ENCODE measurements at places on chromosomes 1 and 21.

DNA sequence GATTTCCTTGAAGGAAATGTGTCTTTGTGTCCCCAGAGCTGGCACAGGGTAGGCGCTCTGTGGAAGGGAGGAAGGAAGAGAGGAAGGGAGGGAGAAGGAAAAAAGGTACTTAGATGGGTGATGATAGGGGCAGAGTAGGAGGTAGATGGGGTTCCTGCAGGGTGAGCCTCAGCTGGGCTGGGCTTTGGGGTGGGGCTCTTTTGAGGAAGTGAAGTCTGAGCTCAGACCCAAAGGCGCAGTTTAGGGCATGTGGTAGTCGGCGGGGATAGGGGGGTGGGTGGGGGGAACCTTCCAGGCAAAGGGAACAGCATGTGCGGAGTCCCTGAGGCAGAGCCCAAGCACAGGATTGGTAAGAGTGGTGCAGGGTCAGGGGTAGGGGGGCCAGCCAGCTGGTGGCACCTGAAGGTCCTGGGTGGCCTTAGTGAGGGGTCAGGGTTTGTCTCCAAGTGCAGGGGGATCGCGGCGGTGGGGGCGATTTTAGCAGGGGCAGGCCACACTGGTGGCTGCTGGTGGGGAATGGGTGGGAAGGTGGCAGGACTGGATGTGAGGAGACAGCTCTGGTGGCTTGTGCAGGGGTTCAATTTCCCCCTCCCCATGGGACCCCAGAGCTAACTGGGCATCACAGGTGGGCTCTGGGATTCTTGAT is 8.4 kb upstream of the HTR6 start:
- DNase-seq: no peak

DNA sequence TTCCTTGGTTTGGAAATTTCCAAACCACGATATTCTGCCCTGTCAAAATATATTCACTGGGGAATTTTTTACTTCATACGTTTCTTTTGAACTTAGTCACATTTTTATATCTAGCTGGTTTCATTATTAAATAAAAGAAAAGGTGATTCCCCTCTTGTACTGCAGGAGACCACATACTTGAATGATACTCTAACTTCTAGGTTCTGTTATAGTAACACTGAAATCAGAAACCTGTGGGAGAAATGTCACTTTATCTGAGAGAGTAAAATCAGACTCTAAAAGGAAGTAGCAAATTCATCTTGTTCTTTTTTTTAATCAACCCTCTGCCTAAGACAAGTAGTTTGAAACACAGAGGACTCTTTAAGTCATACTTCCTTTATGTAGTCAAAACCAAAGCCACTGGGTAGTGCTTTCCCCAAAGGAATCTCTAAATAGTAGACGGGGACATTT is 34.4 kb downstream of the MRPL39 start:
- DNase-seq: peak; percentile 88

GRCh38 chr1:162954824-162955223 is 93.8 kb upstream of the CCDC190 start:
- no peak for DNase-seq

GRCh38 chr1:157652859-157653493 is 47.6 kb downstream of the FCRL3 start:
- peak; percentile 3 for DNase-seq

DNA sequence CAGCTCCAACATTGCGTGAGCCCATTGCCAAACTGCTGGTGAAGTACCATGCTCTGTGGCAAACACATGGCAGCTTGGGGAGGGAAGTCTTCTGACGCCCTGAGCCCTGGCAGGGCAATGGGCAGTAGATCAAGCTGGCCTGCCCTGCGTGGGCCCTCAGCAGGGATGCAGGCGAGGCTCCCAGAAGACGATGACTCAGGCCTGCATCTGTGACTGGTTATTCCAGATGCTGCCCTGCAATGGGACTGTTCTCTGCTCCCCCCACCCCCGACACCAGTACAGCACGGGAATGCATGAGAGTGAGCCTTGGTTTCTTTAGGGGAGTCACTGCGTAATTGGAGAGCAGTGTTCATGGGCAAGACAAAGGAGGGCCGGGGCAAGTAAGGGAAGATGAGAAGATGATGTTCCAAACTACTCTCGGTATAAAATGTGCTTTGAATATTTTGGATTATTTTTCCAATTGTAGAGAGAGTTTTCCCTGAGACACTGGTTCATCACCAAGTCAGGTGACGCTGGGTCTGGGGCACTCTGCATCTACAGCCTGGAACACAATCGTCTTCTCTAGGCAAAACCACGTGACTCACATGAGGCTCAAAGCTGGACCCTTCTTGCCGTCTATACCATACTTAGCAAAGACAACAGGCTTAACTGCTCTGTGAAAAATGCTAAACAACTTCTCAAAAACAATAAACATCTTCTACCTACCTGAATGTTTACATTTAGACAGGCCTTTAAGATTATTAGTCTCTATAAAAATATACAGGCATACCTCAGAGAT is 9.0 kb upstream of the C1orf198 start:
- no peak for DNase-seq

- DNase-seq: peak; percentile 44
Measured at GRCh38 chr1:150233359-150234308, 2.3 kb downstream of the ANP32E start.

DNA sequence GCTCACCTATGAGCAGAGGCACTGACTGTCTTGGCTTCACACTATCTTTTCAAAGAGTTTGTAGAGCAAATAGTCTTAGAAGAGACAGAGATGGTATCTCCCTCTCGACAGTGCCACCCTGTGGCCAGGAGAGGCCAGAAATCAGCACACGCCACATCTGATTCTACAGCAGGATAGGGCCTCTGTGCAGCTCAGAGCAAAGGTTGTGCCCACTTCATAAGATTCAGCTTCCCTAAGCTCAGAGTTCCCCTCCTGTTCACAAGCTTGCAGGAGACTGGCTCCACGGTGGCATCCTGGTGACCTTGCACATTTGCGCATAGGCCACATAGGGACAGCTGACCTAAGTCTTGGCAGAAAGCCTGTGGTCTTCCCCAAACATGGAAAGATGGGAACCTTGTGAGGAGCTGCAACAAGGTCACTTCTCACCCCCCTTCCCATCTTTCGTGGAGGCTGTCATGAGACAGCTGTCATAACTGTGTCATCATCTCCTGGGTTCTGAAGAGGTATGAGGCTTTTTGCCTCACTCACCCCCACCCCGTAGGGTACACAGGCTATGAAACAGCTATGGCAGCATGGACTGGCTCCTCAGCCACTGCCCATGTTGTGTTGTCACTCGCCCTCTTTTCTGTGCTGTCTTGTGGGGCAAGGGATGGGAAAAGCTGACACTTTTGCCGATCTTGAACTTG is 3.0 kb downstream of the ITLN2 start:
- peak; percentile 75 for DNase-seq

DNA sequence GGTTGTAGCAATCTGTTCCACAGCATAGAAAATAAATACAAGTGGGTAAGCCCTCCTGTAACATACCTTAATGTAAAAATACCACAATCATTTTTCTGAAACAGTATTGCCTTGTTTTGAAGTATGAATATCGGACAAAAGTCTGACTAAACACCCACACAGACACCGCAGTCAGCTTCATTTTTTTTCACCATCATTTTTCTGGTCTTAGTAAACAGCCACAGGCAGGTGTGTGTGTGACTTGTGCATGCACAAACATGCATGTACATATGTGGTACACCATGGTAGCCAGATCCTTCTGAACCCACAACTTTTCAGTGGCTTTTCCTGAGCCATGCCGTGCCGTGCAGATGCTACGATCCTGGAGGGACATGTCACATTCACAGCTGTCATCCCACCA is 261.7 kb downstream of the PCP4 start:
- no peak for DNase-seq

- no peak for DNase-seq
Measured at GRCh38 chr1:230392536-230392909, 33.6 kb downstream of the PGBD5 start.

DNA sequence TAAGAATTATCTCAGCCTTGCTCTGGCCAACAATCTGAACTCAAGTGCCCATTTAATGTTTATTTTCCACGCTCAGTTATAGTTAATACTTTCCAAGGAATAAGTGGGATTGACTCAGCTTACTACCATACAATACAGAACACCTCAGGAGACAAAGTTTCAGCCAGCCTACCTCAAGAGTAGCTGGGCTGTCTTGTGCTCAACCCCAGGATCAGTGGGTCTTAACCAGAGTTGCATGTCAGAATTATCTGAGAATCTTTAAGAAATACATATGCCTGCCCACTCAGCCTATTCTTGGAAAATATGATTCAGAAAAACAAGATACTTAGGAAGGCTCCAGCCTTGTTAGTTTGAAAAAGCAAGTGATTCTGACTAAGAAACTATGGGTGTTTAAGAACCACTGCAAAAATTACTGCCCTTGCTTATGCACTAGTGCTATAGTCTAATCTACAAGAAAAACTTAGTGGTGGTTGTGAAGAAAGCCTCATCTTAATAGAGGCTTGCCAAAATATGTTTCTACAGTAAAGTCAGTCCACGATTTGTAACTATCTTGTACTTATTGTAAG is 20.4 kb downstream of the CDC7 start:
- peak; percentile 31 for DNase-seq

GRCh38 chr1:18644446-18644845 is 13.8 kb downstream of the PAX7 start:
- no peak for DNase-seq

- DNase-seq: peak; percentile 7
Measured at GRCh38 chr1:232123775-232124659, 497.4 kb downstream of the DISC1 start.

DNA sequence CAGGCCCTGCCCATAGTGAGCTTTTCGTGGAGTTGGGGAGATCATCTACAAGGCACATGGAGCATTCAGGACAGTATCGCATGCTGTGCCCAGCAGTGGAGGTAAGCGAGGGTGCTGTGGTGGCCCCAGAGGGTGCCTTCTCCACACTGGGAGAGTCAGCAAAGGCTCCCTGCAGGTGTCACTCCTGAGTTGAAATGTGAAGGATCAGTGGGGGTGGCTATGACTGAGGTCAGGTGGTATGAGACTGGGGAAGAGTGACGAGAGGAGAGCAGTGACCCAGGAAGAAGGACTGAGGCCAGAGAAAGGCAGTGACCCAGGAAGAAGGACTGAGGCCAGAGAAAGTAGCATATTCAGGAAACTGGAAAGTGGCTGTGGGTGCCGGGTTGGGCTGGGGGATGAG is 53.0 kb downstream of the SPAG17 start:
- DNase-seq: no peak

- DNase-seq: no peak
Measured at GRCh38 chr1:85258536-85259117, 835 bp downstream of the C1orf52 start.

Measured in activated CD4-positive, alpha-beta T cell treated with anti-CD3 and anti-CD28 coated beads, Interleukin-2, amount 50 U/mL, for 16 hours (primary cell).